Endodermal cell (in vitro differentiated cells): ENCODE measurements at places on chromosomes 6 and 20.

GRCh38 chr20:17609811-17610377, 40.0 kb downstream of the DSTN start:
- DNase-seq = peak; percentile 37

- DNase-seq = no peak
Observed at GRCh38 chr6:144797881-144798589, 512.9 kb downstream of the UTRN start.

DNA sequence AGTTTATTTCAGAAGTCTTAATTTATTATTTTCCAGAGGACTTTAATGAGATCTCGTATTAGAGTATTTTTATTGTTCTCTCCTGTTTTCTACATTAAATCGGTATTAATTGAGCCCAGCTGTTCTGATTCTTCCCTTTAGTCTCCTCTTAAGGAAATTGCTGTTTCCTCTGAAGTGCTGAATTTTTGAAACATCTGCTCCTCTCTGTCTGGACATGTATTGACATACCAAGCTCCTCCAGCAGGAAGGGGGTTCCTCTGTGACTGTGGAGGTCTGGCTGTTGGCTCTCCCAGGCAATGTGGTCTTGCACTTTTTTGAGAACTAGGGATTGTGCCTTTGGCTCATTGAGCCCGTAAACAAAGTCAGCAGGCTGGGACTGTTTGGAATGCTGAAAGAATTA, 74.9 kb downstream of the MAP3K4 start:
- DNase-seq = no peak

- DNase-seq = no peak
Observed at GRCh38 chr20:17467120-17467655, 64.0 kb downstream of the BFSP1 start.

DNA sequence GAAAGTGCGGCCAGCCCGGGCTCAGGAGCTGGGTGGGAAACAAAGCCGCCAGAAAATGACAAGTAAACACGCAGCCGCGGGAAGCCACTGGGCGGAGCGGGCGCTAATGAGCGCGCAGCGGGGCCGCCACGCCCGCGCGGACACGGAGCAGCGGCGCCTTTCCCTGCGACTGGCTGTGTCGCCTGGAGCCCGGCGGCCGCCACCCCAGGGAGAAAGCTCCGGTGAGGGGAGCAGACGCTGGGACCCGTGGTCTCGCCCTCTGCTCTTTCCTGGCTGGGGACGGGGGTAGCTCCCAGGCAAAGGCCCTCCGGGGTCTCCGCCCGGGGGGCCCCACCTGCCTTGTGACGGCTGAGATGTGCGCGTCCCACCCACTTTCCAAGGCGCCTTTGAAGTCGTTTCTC, 54.9 kb downstream of the PRR18 start:
- peak; percentile 91 for DNase-seq

- no peak for DNase-seq
Observed at GRCh38 chr20:33796263-33796906, 14.8 kb upstream of the CHMP4B start.

- DNase-seq = no peak
Observed at GRCh38 chr20:13034115-13034514, 25.3 kb downstream of the SPTLC3 start.

- no peak for DNase-seq
Observed at GRCh38 chr6:156698239-156699016, 78.8 kb upstream of the ARID1B start.

DNA sequence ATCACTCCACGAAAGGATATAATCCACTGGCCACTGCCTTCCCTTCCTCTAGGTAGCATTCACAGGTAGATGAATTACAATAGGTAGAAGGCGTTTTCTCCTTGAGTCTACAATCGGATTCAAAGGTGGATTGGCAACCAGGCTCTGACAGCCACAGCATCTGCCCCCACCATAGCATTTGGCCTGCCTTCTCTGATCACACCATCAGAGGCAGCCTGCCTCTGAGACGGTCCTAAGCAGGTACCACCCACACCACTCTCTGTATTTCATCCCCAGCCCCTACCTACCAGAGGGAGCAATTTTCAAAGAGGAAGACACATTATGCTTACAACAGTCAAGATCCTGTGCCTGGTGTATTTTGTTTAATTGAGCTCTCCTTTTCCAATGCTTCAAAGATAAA, 210.5 kb upstream of the SPTLC3 start:
- peak; percentile 72 for DNase-seq

DNA sequence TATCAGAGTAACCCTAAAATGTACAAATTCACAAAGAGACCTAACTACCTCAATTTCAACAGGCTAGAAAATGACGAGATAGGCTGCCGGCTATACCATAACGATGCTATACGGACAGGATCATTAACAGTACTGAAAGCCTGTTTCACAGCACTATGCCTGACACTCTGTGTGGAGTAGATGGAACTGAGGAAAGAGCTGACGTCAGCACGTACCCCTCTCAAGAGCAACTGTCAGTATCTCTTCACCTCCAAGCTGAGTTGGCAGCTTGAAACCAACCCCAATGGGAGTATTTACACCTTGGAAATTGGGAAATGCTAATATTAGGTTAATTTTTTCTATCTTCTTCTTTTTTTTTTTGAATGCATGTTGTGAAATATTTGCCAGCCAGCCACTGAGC, 53.6 kb downstream of the HUS1B start:
- DNase-seq = no peak

GRCh38 chr20:48787861-48788375, 39.9 kb downstream of the PREX1 start:
- no peak for DNase-seq

- DNase-seq = peak; percentile 95
Observed at GRCh38 chr6:32415521-32416019, 8.6 kb upstream of the BTNL2 start.

DNA sequence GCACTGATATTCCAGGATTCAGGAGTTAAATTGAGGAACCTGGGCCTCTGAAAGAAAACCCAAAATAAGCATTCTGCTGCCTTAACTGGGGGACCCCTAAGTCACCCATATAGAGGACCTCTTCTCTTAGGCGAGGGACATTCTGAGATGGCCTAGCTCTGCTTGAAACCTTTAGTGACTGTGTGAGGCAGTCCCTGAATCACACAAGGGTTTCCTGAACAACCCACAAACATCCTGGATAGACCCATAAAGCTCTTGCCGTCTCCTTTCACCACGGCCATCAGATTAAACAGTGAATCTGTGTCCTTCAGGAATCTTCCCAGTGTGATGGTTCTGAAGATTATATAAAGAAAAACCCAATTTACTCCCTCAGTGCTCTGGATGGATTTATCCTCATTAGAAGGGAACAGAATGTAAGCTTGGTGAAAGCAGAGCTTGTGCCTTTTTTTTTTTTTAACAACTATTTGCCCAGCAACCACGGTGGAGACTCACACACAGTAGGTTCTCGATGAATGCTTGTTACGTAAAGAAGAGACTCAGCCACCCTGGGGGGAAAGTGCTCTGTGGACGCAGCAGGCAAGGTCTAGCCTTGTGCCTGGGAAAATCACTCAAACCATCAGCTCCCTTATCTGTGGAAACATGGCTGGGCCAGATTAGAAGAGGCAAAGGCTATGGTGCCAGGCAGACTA, 39.1 kb upstream of the SIRPG start:
- DNase-seq = no peak

GRCh38 chr6:12911427-12911826, 194.9 kb downstream of the PHACTR1 start:
- DNase-seq = no peak

GRCh38 chr6:57252975-57253374, 30.9 kb upstream of the RAB23 start:
- DNase-seq = no peak

DNA sequence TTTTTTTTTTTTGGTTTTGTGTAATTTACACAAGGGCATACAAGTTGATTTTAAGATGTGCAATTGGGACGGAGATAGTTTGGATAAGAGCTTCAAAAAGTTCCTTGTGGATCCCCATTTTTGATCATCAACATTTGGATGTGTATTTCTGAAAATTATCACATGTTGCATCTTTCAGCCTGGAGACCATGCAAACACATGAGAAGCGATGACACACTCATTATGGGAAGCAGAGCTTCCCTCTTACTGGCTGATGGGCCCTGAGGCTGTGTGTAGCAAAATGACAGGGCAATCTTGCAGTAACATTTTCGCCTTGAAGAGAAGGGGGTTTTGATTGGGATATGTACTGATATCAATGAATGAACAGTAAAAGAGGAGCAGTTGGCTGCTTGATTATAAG, 22.0 kb upstream of the RIPK1 start:
- DNase-seq = no peak

DNA sequence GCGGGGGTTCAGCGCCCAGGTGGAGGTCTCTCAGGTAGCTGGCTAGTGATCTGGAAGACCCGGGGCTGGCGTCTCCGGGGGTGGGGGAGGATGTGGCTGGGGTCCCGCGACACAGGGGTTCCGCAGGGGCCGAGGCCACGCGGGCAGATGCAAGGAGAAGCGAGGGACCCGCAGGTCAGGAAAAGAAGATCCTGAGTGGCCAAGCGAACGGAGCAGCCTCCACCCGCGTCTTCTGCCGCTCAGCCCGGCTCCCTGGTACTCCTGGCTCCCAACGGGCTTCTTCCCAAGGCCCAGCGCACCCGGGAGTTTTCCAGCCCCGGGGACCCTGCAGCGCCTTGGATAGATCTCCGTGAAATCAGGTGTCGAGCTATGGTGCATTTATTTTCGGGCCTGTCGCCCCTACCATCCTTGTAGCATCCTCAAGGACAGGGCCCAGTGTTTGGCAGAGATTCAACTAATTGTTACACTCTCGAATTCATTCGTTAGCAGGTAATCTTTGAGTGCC, 682 bp upstream of the CHD6 start:
- DNase-seq = no peak

DNA sequence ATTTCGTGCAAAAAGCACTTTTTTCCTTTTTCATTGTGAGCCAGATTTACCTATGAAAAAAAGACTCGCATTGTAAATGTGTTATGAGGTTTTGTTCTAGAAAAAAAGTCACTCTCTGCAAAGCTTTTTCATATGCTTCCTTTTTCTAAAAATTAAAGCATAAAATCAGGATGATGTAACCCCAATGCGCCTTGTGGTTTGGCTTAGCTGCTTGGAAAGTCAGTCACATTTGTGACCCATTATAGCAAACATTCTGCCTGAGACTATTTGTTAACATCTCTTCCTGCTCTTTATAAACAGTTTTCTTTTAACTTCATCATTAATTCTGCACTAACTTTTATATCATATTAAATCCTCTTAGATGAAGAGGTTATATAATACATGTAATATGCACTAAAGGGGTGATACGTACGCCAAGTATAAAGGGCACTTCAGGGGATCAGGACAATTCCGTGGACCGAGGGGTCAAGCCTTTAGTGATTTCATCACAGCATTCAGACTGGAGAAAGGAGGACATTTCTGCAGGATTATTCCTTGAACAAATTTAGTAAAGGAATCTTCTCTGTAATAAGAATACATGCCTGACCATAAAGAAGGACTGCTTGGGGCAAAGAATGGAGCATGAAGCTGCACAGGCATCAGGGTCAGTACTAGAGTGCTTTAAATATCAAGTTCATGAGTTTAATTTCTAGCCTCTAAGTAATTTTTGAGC, 48.1 kb upstream of the SMLR1 start:
- DNase-seq = no peak

- no peak for DNase-seq
Observed at GRCh38 chr6:23329086-23329485, 759.7 kb downstream of the HDGFL1 start.

- peak; percentile 91 for DNase-seq
Observed at GRCh38 chr6:157323966-157324300, 614 bp upstream of the TMEM242 start.

- DNase-seq = no peak
Observed at GRCh38 chr6:7671076-7671475, 54.8 kb upstream of the BMP6 start.

GRCh38 chr6:51738614-51739013, 348.8 kb downstream of the PKHD1 start:
- no peak for DNase-seq

GRCh38 chr6:124055963-124056362, 252.3 kb downstream of the NKAIN2 start:
- no peak for DNase-seq

- DNase-seq = no peak
Observed at GRCh38 chr20:45073221-45073620, 27.7 kb downstream of the KCNS1 start.

- DNase-seq = no peak
Observed at GRCh38 chr6:31405996-31406395, 2.6 kb downstream of the MICA start.

DNA sequence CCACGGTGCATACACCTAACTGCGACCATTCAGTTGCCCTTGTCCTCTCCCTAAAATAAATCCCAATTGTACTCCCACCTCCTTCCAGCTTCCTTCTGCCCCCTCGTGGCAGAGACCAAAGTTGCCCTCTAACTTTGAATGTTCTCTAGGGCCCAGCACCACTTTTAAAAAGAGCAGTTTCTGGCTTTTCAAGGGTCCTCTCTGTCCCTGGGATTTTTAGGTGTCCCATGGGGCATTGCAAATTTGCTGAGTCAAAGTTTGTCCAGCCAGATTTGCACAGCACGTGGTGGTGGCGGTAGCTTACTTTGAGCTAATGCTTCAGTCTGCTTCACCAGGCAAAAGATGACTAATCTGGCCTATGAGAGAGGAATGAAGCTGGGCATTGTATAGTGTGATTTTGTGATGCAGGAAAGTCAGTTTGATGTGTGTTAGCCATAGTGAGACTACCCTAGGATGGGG, 100.2 kb downstream of the PERP start:
- DNase-seq = peak; percentile 89

- DNase-seq = peak; percentile 67
Observed at GRCh38 chr6:169099411-169100202, 154.0 kb downstream of the THBS2 start.

- no peak for DNase-seq
Observed at GRCh38 chr20:52457826-52458225, 266.2 kb upstream of the ZFP64 start.

DNA sequence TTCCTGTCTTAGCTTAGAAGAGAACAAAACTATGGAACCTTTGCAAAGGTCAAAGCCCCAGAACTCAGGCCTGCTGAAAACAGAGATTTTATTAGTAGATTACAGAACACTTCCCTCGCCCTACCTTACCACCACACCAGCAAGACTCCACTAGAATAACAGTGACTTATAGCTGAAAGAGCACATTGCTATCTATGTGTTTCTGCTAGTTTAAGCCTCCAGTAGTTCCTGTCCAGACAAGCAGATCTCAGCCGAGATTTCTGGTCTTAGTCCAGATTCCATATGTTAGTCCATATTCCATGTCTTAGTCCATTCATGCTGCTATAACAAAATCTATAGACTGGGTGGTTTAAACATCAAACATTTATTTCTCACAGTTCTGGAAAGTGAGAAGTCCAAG, 412.3 kb upstream of the ID4 start:
- DNase-seq = no peak

GRCh38 chr6:169048185-169048864, 205.3 kb downstream of the THBS2 start:
- no peak for DNase-seq

GRCh38 chr6:126388104-126388598, 48.2 kb downstream of the CENPW start:
- DNase-seq = no peak
